Stimulated activated CD4-positive, alpha-beta T cell treated with anti-CD3 and anti-CD28 coated beads, Interleukin-4, amount 100 ng/mL, for 1 hour (primary cell): ENCODE measurements at places on chromosomes 13 and 19.

GRCh38 chr13:98098516-98098915, 44.4 kb upstream of the FARP1 start:
- no peak for DNase-seq

DNA sequence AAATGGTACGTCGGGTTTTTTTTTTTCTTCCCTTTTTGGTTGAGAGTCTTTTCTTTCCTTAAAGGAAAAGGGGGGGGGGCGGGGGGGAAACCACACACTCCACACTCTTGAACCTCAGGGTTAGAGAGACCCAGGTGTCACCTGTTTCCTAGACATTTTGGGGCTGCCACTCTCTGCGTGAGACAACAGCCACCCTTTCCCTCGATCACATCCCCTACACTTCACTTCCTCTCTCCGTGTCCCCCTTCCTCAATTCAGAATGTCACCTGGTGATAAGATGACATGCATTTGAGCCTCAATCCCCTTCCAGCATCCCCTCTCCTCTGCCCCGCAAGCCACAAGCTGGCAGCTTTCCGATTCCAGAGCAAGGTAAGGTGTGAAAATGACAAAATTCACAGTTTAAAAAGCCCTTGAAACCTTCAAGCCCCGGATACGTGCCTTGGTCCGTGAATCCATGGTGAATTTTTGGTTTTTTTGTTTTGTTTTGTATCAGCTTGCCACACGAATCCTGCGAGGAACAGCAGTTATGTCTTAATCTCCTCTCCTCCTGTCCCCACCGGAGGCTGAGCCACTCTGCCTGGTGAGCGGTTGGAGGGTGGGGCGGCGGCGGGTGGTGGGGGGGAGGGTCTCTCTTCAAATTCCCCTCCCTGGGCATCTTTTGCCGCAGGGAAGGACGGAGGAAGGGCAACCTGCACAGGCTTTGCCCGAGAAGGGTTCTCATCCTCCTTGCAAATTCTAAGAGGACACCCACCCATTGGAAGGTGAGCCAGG, 4.2 kb downstream of the PTPRS start:
- no peak for DNase-seq

DNA sequence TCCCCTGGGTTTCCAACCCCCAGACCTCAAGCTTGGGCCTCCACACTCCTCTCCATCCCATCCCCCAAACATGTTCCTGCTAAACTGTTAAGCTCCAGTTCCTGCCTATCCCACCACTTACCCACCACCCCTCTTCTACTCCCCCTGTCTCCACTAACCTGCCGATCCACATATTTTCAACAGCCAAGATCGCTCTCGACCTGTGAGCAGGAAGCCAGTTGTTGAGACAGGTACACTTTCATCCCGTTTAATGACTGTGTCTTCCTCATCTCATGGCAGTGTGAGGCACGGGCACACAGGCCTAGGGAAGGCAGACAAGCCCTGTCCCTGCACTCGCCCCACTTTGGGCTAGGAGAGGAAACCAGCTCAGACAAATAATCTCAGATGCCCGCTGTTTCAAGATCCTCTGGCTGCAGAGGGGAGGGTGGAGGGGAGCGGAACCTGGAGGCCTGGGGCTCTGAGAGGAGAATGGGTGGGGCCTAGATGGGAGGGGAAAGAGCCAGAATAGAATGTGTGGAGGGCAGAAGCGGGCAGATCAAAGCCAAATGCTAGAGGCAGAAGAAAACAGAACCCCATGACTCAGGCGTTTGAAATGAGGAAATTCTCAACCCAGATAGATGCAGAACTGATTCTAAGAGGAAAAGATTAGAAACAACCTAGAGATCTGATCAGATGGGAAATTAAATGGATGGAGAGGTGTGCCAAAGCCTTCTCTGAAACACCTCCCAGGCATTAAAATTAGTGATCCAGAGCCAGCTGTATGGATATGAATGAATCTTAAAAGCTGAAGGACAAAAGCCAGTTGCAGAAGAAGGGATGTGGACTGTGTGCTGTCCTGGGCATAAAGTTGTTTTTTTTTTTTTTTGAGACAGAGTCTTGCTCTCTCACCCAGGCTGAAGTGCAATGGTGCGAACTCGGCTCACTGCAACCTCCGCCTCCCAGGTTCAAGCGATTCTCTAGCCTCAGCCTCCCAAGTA, 16.9 kb upstream of the CYP2S1 start:
- peak; percentile 26 for DNase-seq

GRCh38 chr19:18049385-18049784, 37.3 kb downstream of the IL12RB1 start:
- DNase-seq = no peak

DNA sequence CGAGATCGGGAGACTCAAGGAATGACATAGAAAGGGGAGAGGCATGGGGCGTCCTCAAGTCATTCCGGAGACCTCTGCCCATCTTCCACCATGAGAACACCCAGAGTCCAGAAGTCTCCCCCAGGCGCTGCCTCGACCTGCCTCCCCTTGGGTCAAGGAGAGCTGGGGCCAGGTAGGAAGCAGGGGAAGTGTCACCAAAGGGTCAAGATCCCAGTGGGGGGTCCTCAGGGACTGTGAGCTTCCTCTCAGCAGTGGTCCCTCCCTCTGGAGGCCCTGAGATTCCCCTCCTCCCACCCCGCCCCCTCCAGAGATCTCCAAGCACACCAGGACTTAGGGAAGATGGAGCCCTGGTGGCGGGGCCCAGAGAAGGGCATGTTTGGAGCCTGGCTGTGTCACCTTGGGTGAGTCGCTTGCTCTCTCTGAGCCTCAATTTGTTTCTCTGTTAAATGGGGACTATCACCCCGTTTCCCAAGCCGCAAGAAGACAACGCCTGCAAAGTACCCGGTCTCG, 919 bp downstream of the DACT3 start:
- no peak for DNase-seq

- no peak for DNase-seq
Observed at GRCh38 chr19:19537075-19538048, 703 bp upstream of the CILP2 start.

- peak; percentile 45 for DNase-seq
Observed at GRCh38 chr19:4115050-4115817, 8.7 kb downstream of the MAP2K2 start.

DNA sequence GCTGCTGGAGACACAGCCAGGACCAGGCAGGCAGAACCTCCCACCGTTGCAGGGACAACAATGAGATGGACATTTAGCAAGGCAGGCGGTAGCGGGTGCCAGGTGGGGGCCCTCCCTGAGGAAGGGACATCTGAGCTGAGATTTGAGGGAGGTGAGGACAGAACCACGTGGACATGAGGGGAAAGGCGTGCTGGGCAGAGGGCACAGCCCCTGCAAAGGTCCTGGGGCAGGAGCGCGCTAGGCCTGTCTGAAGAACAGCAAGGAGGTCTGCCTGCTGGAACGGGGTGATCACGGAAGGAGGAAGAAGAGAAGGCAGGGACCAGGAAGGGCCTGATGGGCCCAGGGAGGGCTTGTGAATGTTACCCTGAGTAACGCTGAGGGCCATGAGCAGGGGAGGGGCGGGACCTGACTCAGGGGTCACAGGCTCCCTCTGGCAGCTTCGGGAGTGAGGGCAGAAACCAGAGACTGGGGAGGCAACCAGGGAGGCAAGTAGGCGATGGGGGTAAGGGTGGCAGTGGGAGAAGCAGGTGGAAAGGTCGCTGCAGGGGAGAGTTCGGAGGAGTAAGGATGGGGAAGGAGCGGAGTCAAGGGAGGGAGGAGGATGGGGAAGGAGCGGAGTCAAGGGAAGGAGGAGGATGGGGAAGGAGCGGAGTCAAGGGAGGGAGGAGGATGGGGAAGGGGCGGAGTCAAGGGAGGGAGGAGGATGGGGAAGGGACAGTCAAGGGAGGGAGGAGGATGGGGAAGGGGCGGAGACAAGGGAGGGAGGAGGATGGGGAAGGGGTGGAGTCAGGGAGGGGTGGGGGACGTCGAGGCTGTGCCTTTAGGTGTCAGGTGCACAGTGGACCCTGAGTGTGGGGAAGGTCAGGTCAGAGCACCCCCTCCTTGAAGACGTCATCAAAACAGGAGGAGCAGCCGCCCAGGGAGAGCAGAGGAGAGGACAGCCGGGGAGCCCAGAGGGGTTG, 15.7 kb upstream of the B3GNT3 start:
- no peak for DNase-seq

DNA sequence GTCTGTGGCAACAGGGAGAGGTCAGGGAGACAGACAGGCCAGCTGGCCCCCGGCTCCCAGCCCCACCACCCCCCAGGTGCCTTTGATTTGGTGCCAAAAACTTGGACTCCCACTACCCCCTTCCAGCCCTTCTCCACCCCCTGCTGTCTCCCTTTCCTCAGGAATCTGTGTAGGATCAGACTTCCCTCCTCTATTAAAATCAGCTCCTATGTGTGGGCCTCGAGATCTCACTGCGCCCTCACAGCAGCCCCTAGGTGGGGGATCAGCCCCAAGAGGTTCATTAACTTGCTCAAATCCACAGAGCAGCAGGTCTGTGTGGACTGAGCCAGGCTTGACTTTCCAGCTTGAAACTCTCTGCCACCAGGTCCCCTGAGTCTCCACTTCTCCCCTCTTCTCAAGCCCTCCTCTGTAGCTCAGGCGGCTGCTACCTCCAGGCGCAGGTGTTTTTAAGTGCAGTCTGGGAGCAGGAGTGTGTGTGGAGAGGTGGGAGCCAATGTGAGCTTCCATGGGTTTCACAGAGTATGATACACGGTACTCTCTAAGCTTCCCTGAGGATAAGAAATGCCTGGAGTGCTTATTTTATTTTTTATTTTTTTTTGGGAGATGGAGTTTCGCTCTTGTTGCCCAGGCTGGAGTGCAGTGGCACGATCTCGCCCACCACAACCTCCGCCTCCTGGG, 1.7 kb downstream of the GAPDHS start:
- DNase-seq = no peak

- no peak for DNase-seq
Observed at GRCh38 chr13:44146138-44146537, 227.5 kb upstream of the SERP2 start.

DNA sequence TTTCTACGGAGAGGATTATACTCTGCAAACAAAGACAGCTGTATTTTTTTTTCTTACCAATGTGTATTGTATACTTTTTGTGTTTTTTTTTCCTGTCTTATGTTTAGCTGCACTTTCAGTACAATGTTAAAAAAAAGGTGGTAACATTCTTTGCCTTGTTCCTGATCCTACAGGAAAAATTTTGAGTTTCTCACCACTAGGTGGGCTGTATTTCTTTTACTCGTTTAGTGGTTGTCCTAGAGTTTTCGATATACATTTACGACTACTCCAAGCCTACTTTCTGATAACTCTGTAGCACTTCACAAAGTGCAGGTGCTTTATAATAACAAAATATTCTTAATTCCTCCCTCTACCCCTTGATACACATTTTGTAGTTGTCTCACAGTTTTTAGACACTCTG, 652.2 kb downstream of the UQCRFS1 start:
- no peak for DNase-seq

GRCh38 chr13:31012655-31013024, 80.2 kb downstream of the TEX26 start:
- DNase-seq = no peak

DNA sequence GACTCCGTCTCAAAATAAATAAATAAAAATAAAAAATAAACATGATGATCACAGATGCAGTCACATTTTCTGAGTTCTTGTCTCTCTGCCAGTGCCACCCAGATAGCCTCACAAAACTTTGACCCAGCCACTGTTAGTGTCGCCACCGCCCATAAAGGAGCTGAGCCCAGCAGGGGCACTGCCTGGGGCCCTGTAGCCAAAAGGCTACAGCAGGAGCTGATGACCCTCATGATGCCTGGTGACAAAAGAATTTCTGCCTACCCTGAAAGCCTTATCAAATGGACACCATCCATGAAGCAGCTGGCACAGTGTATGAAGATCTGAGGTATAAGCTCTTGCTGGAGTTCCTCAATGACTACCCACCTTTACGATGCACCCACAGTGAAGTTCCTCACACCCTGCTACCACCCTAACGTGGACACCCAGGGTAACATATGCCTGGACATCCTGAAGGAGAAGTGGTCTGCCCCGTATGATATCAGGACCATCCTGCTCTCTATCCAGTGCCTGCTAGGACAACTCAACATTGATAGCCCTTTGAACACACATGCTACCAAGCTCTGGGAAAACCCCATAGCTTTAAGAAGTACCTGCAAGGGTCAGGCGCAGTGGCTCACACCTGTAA, 18.3 kb downstream of the ZNF587 start:
- DNase-seq = no peak

- no peak for DNase-seq
Observed at GRCh38 chr13:68708336-68708908, 1399.2 kb upstream of the ATXN8OS start.

DNA sequence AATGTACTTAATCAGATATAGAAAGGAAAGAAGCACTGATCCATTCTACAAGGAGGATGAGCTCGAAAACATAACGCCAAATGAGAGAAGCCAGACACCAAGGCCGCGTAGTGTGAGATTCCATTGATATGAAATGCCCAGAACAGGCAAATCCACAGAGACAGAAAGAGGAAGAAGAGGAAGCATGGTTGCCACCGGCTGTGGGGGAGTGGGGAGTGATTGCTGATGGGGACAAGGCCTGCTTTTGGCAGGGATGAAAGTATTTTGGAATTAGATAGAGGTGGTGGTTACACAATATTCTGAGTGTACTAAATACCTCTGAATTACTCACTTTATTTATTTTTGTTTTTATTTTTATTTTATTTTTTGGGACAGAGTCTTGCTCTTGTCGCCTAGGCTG, 50.2 kb upstream of the KLF2 start:
- DNase-seq = no peak

- DNase-seq = no peak
Observed at GRCh38 chr19:46384396-46384795, 29.0 kb downstream of the CCDC8 start.

- no peak for DNase-seq
Observed at GRCh38 chr19:18226956-18227780, 930 bp upstream of the PDE4C start.

DNA sequence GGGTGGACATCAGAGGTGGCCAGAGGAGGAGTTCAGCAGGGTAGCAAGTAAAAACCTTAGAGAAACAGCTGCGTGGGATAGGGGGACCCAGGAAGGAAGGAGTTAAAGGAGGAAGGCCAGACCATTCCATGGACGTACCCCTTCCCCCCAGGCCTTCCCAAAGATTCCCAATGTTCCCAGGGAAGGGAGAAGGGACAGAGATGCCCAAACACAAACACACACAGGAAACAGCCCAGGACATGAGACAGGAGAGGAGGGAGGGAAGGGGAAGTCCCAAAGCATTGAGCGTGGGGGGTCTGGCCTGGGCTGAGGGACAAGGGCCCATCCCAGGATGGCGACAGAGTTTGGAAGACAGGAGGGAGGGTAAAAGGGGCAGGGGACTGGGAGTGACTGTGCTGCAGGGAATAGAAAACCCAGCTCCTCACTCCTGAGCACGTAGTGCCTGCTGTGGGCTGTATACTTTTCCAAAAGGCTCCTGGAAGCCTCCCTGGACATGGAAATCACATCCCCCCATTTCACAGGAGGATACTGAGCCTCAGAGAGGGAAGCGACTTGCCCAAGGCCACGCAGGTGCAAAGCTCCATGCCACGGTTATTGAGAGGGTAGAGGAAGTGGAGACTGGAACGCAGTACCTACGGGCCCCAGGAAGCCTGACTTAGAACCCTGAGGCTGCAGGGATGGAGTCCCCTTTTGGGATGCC, 1.1 kb downstream of the SYDE1 start:
- no peak for DNase-seq

GRCh38 chr19:33032218-33032781, 32.4 kb downstream of the RHPN2 start:
- DNase-seq = no peak

GRCh38 chr19:12841094-12841493, 2.8 kb downstream of the MAST1 start:
- no peak for DNase-seq

- DNase-seq = no peak
Observed at GRCh38 chr19:887072-887471, 5.9 kb downstream of the MED16 start.

- peak; percentile 99 for DNase-seq
Observed at GRCh38 chr19:39480337-39481228, at the start of gene TIMM50. Gene TIMM50, plus strand, starts transcription at chr19:39480838. Its CDS starts 16 bp downstream, at chr19:39480854.

GRCh38 chr13:61608138-61608537, 192.5 kb upstream of the PCDH20 start:
- no peak for DNase-seq
